EH (cell line): ENCODE measurements at places on chromosomes 6 and 20.

- peak; percentile 74 for DNase-seq
Observed at GRCh38 chr6:107657755-107658461, 166.2 kb downstream of the SCML4 start.

DNA sequence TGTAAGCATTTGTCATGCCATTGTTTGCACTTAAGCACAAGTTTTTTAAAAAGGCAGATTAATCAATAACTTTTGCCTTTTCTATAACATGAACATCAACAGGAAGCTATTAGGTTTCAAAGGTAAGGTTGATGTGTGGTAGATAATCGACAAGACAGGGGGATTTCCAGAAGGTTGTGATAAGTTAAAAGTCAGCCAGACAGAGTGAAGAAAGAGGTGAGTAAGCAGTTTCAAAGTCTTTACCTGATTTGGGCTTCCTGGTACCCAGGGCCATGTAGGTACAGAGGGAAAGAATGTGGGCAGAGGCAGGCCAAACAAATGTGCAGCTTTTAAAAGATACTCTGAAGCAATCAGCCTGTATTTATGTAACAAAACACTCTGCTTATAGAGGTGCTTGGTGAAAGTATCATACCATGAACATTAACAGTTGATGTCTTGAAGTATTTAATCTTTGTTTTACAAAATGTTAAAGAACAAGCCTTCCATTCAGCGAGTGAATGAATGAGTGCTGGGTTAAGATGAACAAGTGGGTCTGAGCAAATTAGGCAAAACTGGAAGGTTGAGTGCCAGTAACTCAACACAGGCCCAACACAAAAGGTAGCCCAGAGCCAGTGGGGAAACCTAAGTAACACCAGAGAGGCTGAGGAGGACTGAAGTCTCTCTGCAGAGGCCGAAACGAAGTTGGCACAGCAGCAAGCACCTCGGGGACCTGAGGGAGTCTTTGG, 60.2 kb downstream of the LRRC1 start:
- no peak for DNase-seq

- no peak for DNase-seq
Observed at GRCh38 chr6:137970368-137970767, 103.3 kb downstream of the TNFAIP3 start.

GRCh38 chr6:34049395-34050342, 96.2 kb downstream of the GRM4 start:
- no peak for DNase-seq
